Dorsolateral prefrontal cortex (tissue), 122 donors: ENCODE measurements at places on chromosomes 7 and 10.

DNA sequence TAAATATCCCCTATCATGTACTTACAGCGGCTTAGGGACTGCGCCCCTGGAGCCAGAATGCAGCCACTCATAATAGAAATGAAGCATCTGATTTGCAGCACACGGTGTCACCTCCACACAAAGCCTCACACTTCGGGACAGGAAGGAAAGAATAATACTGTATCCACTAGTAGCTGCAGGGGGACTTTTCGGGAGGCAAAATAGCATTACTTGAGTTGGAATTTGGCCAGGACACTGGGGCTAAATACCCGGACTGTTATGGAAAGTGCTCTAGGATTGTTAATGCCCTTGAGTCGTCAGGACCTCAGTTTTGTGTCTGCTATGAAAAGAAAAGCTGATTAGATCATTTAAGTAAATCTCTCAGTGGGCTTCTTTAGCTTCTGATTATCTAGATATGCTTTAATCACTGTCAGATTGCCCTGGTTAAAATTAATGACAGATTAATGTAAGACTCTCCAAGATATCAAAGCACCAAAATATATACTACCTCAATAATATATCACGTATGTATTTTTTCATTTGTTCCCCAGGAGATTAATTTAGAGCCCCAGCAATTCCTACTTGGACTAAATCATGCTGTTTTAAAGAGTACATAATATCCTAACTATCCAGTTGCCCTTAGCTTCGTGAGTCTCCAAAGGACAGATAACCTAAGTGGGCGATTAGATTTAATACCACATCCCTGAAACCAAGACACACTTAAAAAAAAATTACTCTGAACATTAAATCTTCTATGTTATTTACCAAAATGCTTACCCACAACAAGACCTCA, 173.0 kb upstream of the NEBL start:
- no peak for DNase-seq

- no peak for DNase-seq
Measured at GRCh38 chr10:132173185-132173584, 13.6 kb upstream of the DPYSL4 start.

- DNase-seq, result no peak
Measured at GRCh38 chr7:47685712-47686376, 103.9 kb upstream of the TNS3 start.

DNA sequence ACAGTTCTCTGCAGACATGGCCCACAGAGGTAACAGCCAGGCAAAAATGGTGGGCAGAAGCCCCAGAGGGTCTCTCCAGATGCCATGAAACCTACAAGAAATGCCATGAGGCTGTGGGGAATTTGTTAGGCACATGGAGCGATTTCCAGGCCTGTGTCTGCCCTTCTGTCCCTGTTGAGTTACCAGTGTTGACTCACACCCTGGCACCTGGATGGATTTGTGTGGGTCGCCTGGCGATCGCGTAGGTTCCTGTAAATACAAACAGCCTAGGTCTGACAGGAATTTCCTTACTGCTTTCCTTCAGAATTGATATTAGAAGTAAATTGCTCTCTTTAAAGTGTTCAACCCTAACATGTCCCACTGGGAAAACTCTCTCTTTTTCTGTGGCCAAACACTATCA, 164.9 kb upstream of the EEPD1 start:
- no peak for DNase-seq

- DNase-seq, result no peak
Measured at GRCh38 chr10:21617267-21617666, 83.2 kb downstream of the MLLT10 start.

GRCh38 chr10:84214612-84215235, 10.6 kb downstream of the LRIT2 start:
- DNase-seq, result no peak

GRCh38 chr10:1526436-1527055, 210.8 kb downstream of the ADARB2 start:
- DNase-seq, result peak; percentile 28

- DNase-seq, result peak; percentile 63
Measured at GRCh38 chr10:119205894-119206602, 1.3 kb upstream of the GRK5 start.

- no peak for DNase-seq
Measured at GRCh38 chr7:99782012-99782953, 1.7 kb downstream of the CYP3A4 start.

DNA sequence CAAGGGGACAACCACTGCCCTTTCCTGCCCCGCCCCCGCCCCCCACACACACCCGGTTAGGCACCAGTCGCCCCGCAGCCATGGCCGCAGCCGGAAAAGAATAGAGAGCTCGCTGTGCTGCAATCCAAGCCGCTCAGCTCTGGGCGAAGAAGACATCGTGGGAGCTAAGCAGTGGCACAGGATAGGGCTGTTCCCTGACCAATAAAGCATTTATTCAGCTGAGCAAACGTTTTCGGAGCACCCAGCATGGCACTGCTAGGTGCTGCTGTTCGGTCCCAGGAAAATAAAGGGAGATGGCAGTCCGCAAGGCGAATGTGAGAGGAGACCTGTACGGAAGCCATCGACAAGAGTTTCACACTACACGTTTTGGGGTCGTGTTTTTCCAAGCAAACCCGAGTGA, 18.3 kb downstream of the SKIDA1 start:
- no peak for DNase-seq

DNA sequence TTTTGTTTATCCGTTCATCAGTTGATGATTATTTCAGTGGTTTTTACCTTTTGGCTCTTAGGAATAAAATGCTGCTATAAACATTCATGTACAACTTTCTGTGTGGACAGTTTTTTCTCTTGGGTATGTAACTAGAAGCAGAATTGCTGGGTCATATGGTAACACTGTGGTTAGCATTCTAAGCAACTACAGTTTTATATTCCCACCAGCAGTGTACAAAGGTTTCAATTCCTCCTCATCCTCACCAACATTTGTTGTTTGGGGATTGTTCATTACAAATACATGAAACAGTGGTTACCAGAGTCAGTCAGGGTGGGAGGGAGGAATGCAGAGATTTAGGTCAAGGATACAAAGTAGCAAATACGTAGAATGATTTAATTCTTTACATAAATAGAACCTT, 97.0 kb downstream of the NPSR1 start:
- DNase-seq, result no peak

DNA sequence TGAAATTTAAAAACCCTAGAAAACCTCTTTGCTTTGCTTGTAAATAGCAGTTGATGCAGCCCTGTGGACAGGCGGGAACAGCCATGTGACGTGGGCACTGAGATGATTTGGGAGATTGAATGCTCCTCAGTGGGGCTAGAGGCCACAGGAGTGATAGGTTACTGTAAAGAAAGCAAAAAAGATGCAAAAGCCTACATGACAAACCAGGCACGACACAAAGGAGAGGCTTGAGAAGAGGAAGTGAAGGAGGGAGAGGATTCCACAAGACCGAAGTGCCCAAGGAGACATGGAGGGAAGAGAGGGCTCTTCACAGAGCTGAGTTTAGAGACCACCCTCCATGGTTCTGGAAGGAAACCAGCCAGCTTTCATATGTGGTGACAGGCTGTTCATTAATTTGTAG, 25.7 kb downstream of the IKZF1 start:
- no peak for DNase-seq

DNA sequence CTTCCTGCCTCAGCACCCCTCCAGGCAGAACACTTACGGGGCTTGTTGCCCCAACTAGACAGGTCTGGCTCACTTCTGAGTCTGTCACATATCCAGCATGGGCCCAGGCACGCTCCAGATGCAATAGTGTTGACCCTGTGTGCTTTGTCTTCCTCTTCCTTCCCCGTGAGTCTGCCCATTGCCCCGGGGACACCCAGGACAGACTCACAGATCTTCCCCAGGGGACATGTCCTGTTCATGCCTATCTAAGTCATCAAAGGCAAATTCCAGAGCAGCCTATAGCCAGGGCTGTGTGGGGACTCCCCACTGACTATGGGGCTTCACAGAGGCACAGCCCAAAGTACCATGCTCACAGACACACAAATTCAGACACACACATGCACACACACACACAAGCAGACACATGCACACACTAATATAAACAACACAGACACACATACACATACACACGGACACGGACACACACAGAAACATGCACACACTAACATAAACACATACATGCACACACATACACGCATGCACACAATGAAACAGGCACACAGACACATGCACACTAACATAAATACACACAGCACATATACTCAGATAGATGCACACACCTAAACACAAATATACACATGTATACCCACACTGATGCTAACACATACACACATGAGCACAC, 175.8 kb downstream of the KCNMA1 start:
- no peak for DNase-seq

- DNase-seq, result no peak
Measured at GRCh38 chr7:37424995-37425394, 23.7 kb downstream of the ELMO1 start.

DNA sequence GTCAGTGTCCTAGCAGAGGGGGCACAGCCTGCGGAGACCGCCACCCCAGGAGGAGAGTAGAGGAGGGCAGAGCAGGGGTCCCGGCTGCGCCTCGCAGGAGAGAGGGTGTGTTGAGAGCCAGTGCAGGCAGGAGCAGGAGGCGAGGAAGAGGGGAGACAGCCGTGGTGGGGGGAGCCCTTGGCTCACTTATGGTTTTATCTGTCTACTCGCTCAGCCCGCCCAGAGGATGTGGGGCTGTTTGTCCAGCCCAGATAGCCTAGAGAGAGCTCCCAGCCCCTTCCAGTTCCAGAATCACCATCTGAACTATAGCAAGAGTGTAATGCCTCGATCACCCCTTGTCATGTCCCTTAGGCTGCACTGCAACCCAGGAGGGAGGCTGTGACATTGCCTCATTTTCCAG, 26.6 kb downstream of the SLC29A3 start:
- DNase-seq, result no peak

DNA sequence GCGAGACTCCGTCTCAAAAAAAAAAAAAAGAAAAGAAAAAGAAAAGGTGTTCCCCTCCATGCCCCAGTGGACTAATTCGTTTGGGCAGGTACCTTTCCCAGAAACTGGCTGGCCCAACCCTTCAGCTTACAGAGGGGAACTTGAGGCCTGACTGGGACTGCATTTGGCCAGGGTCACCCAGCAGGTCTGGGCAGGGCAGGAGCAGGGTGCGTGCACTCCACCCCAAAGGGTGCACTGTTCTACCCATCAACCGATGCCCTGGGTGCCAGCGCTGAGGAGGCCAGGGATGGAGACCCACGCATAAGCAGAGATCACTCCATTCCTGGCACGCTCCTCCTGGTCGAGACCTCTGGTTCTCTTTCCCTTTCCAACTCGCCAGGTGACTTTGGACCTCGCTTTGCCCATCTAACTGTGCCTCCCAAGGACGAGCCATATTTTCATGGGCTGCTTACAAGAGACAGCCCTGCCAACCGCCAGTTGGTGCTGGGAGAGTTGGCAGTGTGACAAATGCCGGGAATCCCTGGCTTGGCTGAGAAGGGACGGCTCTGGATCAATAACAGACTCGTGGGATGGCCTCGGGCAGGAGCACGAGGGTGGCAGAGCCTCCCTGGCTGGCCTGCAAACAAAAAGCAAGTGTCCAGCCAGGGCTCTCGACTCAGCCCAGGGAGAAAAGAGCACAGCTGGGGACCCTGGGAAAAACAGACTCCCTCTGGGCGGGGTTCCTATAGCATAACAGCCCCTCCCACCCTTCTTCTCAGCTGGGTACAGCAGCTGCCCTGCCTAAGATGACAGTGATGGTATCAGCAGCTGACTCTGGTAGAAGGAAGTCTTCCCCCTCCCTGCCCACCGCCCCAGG, 7.9 kb downstream of the HSPB1 start:
- DNase-seq, result peak; percentile 67

GRCh38 chr10:105963334-105963884, 1201.1 kb downstream of the SORCS1 start:
- no peak for DNase-seq

GRCh38 chr10:132036887-132037675, 28.7 kb upstream of the JAKMIP3 start:
- DNase-seq, result peak; percentile 61

GRCh38 chr7:111424768-111425167, 137.5 kb downstream of the IMMP2L start:
- no peak for DNase-seq

DNA sequence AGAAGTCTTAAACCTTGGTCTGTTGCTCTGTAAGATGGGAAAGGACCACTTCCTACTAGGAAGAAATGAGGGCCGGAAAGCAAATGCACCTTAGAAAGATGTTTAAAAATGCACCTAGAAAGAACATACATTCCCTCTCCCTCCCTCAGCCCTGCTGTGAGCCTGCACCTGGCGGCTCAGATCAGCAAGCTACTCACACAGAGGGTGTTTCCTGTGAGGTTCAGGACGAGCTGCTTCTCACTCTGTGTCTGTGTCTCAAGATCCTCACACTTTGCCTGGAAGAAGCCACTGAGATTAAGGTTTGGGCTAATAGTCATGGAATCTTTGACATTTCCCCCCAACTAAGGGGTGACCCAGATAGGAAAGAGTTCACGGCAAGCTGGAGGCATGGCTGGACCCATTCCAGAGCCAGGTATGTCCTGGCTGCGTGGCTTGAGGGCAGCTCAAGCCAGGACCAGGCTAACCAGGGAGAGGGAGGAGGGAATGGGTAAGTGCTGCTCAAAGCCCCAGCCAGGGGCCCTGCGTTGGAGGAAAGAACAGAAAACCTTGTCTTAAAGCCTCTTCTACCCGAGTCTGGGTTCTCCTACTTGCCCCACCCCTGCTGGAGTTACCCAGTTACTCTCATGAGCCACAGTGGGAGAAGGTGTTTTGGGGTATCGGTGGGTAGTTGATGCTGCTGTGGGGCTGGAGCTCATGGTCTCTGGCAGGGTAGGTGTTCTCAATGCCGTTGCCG, 47.5 kb downstream of the PODXL start:
- no peak for DNase-seq
